ENCODE measurements at places on chromosomes 3 and 15. TPM values are rescaled to one million over a fixed set of nuclear protein-coding genes. Genes with fewer than 3 reads are reported as not detected.

DNA sequence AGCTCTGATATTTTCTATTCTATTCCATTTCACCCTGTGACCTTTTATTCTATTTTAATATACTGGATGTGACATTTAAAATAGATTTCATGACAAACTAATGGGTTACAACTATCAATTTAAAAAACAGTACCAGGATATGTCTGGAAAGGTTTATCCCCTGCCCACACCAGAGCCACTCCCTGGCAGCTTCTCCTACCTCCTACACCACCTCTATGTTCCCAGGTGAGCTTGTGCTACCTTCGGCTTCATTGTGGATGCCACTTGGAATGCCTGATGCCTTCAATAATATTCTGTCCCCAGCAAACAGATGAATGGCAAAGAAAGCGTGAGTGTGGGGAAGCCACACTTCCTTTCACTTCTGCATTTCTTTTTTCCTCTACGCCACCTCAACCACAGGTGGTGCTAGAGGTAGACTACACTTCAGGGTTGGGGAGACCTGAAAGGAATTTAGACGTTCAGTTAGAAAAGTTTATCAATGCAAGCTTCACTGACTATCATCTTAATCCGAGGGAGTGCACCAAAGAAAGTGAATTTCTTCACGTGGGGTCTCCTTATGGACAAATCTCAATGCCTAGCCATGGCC lies 213.0 kb downstream of the SSR3 start:
- DNase-seq = no peak

Gene PRR20G
- total RNA-seq = not detected

Gene CPLX3
- not detected for total RNA-seq

- DNase-seq = no peak
Measured at GRCh38 chr3:168034152-168034928, 61.4 kb downstream of the GOLIM4 start.

Gene CHDH
- 46.4 TPM for total RNA-seq

- DNase-seq = no peak
Measured at GRCh38 chr15:83098079-83098478, 9.4 kb upstream of the TM6SF1 start.

DNA sequence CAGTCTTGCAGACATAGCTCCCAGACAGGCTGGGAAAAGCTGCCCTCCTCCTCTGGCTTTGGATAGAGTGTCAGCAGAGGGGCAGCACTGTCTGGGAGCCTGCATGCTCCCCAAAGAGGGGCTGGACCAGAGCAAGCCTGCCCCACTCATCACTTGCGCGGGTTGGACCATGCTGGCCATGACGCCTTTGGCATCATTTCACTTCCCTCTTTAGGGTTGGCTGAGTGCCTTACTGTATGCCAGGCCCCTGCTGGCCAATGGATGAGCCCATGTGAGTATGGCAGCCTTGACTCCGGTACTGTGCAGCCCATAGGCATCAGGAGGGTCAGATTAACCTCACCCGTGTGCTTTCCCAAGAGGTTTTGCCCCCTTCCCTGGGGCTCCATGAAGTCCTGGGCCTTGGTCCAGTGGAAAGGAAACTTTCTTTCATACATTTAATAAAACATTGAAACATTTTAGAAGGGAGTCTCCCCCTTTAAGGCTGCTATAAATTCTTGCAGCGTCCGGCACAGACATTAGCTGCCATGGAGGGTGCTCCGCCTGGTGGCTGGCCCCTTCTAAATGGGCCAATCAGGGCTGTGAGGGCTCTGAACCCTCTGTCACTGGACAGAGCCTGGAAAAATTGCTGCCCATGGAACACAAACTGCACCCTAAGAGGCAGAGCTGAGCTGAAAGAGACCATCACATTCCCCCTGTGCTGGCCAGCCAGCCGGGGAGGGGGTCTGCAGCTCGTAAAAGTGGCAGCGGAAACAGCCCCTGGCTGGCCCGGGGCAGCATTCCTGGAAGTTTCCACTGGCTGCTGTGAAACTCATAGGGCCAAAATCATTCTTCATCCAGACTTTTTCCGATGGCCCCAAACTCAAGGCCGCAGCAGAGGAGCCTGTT lies 20.8 kb upstream of the DUSP7 start:
- DNase-seq = no peak

GRCh38 chr3:169034401-169034800 lies 629.1 kb downstream of the MECOM start:
- no peak for DNase-seq

Gene CILP
- 19.2 TPM for total RNA-seq

DNA sequence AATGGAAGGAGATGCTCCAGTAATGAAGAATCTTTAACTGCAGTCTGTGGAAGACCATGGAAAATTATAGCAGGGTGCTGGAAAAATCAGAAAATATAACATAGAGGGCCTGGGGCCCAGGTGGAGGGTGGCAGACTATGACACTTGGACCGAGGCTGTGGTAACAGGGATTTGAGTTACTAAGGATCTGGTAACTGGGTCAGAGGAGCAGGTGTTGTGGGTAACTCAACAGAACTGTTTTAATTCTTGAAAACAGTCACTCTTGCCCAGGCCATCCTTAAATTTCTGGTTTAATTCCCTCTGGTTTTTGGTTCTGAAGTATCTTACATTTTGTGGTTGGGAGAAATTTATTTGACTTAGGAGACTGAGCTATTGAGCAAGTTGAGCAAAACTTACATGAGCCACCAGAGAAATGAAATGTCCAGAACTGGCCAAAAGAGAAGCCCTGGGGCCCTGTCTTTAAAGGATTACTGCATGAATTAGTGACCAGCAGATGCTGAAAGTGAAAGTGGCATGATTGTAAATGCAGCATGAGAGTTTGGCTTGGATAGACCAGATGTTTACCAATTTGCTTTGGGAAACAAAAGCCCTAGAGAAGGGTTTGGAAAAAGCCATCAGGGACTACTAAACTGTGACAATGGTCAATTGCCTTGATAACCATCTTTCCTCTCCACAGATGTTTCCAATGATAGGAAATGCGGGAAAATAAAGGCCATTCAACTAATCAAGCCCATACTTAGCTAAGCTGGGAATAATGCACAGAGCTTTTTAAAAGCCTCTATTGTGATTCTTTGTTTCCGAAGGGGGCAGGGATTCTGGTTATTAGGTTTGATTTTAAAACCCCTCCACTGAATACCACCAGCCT lies 374.9 kb upstream of the TGFBR2 start:
- DNase-seq = no peak

GRCh38 chr3:153978006-153978405 lies 143.2 kb upstream of the ARHGEF26 start:
- no peak for DNase-seq

DNA sequence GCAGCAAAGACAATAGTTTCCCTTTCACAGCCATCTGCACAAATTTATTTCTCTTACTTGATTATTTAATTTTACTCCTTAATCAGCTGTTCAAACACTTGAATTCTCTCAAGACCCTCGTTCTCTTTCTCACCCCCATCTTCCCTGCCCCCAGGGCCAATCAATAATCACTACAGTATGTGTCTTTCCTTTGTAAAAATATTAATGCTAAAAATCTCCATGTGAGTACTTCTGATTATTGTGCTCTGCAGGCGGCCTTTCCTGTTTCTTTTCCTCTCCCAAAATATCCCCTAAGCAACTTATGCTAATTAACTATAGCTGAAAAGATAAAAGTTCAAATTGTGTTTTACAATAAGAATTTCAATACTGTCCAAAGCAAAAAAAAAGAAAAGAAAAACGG lies 617.0 kb upstream of the CBLB start:
- no peak for DNase-seq

DNA sequence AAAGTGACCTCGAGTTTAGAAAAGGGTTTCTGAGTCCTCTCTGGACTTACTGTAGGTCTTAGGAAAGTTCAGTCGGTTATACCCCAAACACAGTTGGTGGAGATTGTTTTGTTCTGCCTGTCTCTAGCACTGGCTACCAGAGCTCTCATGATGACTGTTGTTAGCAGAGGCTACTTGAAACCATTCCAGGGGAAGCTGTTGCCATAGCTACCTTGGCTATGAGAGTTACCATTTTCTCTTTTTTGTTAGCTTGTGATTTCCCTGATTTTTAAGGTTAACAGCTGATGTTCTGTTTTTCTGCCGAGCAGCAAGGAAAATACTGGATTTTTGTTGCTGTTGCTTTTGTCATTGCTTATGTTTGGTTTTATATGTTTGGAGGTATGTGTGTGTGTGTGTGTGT lies 26.7 kb downstream of the ABHD2 start:
- DNase-seq = peak; percentile 54

GRCh38 chr3:163306405-163306804 lies 1771.9 kb downstream of the SI start:
- DNase-seq = no peak

Data from mucosa of gallbladder (tissue), 1 donor.